ENCODE measurements at places on chromosomes 1 and 21.

DNA sequence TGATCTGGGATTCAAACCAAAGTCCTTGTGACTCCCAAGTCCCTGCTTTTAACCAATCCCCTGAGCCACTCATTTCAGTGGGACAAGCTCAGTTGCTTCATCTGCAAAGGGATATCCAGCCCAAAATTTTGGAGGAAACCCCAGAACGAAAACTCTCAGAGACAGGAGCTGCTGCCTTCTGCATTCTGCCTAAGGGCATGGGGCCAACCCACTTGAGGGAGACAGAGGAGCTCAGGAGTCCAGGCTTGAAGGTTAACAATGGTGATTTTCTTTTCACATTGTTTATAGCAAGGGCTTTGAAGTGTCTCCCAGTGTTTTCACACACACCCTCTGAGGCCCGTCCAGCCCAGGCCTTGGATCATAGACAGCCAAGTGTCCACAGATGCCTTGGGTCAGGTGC, 148.1 kb upstream of the CTTNBP2NL start:
- DNase-seq = no peak

DNA sequence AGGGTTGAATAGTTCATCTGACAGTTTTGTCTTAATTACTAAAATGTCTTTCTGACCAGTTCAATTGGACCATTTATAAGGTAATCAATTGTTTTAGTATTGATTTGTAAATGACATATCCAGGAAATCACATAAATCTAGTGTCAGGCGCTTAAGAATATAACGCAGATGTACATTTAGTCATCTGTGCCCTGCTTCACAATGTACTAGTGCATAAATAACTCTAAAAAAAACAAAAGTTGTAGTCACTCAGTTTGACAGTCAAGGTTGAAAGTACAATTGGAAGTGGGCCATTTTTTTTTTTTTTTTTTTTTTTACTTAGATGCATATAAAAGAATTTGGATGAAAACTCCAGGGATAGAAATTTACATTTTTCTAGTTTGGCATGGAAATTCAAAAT, 490.4 kb downstream of the PTPRC start:
- DNase-seq = no peak

DNA sequence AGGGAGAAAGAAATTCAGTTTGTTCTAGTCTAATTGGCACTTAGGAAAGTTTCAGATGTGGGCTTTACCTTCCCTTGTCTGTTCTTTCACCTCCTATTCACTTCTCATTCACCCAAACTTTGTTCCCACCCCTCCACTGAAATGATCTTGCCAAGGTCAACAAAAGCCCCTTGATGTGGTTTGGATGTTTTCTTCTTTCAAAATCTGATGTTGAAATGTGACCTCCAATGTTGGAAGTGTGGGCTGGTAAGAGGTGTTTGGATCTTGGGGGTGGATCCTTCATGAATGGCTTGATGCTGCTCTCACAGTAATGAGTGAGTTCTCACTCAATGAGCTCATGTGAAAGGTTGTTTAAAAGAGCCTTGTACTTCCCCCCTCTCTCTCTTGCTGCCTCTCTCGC, 379.3 kb downstream of the HHIPL2 start:
- no peak for DNase-seq

DNA sequence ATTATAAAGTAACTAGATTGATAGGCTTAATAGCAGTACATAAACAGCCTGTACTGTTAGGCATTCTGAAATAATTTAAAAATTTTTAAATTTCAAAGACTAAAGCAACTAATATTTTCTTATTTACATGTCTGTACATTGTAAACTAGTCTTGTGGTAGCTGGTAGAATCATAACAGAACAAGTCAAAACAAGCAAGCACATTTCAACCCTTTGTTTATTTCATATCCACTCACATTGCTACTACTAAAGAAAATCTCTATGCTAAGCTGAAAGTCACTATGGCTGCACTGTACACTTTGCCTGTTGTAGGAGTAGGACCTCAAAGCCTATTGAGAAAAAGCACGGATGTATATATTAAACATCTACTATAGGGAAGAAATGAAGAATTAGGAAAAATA, 738.2 kb upstream of the ADGRL4 start:
- DNase-seq = no peak

DNA sequence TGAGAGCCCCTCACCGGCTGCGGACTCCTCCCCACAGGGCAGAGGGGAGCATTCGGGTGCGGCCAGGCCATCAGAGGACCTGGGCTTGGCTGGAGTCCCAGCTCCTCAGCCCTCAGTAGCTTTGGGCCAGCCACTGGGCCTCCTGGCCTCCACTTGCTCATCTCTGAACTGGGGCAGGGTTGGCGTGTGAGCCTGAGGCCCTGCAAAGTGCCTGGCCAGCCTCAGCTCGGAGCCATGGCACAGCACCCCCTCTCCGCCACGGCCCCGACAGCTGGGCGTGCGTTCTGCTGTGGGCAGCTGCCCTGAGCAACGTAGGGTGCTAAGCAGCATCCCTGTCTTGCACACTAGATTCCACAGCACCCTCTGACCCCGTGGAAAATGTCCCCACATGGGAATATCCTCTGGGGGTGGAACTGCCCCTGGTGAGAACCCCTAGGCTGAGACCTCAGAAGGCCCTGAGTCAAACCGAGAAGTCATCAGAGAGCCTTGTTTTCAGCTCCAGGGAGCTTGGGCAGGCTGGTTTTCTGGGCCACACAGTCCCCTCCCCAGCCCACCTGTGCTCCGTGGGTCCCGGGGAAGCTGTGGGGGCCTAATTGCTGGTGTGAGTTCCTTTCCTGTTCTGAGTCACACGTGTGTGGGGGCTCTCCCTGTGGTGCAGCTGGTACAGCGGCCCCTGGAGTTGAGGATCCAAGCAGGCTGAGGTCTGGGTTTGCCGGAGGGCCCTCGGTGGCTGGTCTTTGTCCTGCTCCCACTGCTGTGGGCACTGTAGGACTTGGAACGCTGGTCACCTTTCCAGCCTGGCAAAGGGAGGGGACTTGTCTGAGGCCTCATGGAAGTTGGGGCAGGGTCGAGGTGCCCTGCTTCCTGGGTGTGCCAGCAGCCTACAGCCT, 24.5 kb downstream of the TP73 start:
- peak; percentile 66 for DNase-seq

GRCh38 chr1:2212532-2213491, 15.3 kb upstream of the SKI start:
- peak; percentile 12 for DNase-seq

DNA sequence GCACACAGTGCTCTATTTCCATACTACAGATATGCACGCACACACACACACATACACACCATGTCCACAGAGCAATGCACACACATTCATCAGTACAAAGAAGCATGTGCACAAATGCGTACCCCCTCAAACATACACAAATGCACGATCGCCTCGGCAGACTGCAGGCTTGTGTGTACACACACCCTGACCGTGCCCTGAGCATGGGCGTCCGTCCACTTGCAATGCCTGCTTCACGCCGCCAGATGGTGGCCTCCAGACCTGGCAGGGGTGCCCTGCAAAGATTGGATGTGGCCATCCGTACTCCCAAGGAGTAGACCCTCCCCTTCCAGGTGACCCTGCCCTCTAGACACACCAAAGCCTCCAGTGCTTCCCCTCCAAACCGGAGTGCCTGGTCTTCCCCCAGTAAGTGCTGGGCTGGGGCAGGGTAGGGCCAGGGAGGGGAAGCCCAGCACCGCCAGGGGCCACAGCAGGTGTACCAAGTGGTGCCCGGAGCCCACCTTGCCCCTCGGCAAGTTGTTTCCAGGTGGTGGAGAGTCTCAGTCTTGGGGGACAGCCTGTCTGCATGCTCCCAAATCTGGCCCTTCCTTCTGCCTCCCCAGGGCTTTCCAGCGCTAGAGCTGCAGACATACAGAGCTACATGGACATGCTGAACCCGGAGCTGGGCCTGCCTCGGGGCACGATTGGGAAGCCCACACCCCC, 20.6 kb downstream of the ESPN start:
- no peak for DNase-seq

DNA sequence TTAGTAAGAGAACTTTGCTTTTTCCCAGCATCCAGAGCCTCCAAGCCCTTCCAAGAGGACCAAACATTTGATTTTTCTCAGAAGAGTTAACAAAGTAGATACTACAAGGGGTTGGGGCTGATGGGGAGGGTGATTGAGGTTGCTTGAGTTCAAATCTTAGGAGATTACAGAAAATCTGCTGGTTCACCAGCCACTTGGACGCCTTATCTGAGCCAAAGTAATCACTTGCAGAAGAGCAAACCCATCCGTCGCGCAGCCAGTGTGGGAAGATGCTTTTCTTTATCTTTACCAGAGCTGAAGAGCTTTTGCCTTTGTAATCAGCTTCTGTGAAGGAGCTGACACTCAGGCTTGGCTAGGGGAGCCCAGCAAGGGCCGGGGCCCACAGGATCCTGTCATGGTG, 91.9 kb upstream of the CTTNBP2NL start:
- DNase-seq = no peak

GRCh38 chr1:41765152-41765551, 153.6 kb downstream of the HIVEP3 start:
- DNase-seq = peak; percentile 54

GRCh38 chr1:182246783-182247182, 144.8 kb downstream of the GLUL start:
- DNase-seq = no peak

DNA sequence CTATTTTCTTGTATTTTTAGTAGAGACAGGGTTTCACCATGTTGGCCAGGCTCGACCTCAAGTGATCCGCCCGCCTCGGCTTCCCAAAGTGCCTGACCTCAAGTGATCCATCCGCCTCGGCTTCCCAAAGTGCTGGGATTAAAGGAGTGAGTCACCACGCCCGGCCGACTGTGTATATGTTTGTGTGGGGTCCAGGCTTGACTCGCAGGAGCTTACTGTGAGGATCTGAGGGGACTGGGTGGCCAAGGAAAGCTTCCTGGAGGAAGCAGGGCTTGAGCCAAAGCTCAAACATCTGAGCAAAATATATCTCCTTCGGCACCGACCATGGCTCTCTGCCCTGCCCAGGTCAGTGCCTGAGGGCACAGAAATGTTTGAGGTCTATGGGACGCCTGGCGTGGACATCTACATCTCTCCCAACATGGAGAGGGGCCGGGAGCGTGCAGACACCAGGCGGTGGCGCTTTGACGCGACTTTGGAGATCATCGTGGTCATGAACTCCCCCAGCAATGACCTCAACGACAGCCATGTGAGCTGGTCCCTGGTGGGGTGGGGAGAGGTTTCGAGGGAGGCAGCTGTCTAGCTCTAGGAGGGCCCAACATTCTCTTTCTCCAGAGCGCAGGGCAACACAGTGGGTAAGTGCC, 10.5 kb downstream of the PADI3 start:
- DNase-seq = no peak

- no peak for DNase-seq
Measured at GRCh38 chr1:116693759-116694480, 26.4 kb upstream of the IGSF3 start.

DNA sequence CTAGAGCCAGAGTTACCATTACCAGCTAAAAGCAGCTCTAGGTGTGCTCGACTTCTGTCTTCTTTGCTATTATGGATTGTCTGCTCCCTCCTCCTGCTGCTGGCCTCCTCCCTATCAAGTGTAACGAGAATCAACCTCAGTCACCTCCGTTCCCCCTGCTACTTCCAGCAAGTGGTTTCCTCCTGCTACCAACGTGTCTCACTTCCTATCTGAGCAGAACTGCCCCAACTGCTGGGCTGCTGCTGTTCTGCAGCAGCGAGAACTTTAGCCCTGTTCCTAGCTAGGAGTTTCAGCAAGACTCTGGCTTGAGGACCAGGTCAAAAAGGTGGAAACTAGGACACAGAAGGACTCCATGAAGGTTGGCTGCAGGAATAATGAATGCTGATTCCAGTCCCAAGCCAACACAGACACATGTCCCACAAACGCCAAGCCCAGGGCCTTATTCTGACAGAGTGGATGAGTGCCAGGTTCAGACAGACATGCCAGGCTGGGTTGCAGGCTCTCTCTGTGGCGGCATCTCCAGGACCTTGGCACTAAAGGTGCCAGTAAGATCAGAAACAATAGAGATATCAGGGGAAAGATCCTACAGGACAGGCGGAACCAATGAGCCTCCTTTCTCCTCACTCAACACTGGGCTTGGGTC, 46.9 kb downstream of the CD34 start:
- DNase-seq = no peak

All from KG1 (cell line).